ENCODE measurements at places on chromosomes 2 and 18.

DNA sequence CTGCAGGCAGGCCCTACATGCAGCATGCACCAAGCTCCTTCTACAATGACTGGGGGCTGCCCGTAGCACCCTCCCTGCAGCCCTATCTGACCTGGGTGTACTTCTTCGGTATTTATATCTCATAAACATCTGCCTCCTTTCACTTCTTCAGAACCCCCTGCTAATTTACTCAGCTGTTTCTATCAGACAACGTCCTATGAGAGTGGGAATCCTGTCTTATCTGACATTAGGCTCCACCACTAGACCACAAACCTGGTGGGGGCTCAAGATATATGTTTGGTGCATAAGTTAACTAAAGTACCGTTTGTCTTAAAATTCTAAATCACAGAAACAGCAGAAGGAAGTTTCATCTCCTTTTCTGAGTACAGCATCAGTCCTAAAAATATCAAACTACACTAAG, 10.6 kb downstream of the HSBP1L1 start:
- DNase-seq, result no peak

DNA sequence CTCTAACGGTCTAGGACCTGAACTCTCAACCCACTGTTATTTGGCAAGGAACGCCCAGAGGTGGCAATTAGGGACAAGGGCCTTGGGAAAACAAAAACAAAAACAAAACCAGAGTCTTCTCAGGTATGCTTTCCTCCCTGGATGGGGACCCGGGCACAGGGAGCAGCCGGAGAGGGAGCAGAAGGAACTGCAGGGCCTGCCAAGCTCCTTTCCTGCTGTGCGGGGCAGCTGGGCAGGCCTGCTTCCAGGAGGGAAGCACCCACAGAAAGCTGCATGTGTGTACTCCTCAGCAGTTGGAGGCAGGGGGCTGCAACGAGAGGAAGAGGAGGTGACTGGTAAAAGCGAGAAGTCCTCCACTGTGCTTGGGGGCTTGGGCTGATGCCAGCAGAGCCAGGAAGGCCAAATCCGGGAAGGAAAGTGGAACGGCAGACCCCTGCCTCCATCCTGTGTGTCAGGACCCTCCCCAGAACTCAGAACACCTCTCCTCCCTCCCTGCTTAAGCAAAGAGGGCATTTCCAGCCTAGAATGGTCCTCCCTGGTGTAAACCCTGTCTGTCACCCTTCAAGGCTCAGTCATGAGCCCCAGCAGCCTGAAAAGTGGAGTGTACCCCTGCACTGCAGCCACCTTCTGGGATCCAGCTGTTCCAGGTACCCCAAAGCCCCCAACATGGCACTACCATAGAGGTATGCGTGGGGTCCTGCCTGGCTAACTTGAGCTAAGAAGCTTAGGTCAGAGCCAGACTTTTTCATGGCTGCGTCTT, 56.3 kb downstream of the DNMT3A start:
- no peak for DNase-seq

GRCh38 chr2:85248773-85249509, 78.8 kb downstream of the TGOLN2 start:
- no peak for DNase-seq

DNA sequence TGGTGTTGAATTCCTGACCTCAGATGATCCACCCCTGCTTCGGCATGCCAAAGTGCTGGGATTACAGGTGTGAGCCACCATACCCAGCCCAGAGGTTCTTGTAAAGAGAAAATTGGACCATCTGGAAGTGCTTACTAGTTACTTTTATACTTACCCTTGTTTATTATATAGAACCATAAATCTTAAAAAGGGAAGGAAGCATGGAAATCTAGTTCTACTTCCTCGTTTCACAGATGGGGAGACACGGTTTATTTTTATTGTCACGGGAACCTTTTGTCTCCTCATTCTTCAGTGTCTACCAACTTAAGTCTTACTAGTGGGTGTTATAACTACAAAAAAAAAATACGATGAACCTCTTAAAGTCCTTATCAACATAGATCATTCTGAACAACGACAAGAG, 45.8 kb upstream of the PDK1 start:
- no peak for DNase-seq

DNA sequence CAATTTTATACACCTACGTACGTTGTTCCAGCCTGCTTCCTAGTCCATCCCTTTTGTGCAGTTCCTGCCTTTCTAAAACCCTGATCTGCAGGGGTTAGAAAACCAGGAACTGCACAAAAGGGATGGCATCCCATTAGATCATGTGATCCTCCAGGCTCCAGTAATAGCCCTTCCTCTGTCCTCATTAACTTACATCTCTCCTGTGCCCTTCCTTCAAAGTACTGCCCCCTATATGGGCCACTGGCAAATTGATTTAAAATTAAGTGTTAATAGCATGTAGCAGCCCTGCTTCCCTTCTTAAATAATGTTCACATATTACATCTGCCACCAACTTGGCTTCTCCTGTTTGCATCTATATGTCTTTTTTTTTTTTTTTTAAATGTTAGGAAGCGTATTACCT, 61.3 kb upstream of the NXPH2 start:
- no peak for DNase-seq

DNA sequence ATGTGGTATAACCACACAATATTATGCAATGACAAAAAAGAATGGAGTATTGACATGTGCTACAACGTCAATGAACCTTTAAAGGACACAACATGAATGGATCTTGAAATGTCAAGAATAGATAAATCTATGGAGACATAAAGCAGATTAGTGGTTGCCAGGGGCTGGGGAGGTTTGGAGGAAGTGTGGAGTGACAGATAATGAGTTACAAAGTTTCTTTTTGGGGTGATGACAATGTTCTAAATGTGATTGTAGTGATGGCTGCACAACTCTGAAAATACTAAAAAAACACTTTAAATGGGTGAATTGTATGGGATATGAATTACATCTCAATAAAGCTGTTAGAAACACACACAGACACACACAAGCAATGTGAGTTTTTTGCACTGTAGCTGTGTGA, 37.4 kb upstream of the C1D start:
- DNase-seq, result no peak

DNA sequence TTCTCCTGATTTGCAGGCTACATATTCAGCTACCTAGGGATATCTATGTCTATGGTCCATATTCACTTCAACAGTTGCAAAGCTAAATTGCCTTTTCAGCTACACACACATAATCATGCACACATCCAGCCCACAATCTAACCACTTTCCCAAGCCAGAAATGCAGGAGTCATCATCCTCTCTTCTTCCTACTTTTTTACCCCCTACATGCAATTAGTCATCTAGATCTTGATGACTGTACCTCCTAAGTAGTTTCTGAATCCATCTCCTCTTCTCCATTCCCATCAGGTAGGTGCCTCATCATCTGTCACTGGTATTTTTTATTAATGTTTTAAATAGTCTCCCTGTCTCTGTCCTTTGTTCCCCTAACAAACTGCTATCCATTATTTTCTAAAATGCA, 23.7 kb upstream of the SPRED2 start:
- DNase-seq, result no peak

GRCh38 chr2:179106676-179107428, 56.9 kb upstream of the CCDC141 start:
- no peak for DNase-seq

- DNase-seq, result no peak
Measured at GRCh38 chr2:36559221-36559942, 38.6 kb downstream of the FEZ2 start.

GRCh38 chr2:99960291-99960690, 182.1 kb downstream of the AFF3 start:
- DNase-seq, result no peak

GRCh38 chr2:24048769-24049484, 614 bp upstream of the FKBP1B start:
- no peak for DNase-seq

DNA sequence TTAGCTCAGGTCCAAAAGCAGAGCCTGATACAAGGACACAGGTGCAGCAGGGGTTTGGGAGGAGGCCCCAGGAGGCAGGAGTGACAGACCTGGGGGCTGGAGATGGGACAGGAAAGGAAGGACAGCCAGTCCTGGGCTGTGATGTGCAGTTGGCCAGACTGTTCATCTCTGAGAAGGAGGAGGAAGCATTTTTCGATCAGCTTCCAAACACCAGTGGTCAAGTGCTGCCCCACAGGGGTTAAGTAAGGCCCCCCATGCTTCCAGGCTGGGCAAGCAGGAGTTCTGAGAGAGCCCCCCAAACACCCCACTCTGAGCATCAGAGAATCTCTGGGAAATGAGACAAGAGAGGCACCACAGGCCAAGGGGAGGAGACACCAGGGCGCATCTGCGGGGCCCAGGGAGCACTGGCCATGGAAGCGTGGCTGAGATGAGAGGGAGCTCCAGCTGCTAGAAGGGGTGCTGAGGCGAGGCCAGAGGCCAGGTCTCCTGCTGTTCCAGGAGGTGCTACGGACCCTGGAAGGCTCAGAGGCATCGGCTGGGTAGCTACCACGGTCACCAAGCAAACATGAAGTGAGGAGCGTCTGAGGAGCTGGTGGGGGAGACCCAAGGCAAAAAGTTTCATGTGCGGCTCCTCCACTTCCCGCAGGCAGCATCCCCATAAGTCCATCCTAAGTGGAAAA, 5.6 kb upstream of the HDAC4 start:
- DNase-seq, result no peak

- DNase-seq, result no peak
Measured at GRCh38 chr2:144511937-144512336, 8.0 kb downstream of the ZEB2 start.

- no peak for DNase-seq
Measured at GRCh38 chr2:197760293-197760657, 24.8 kb downstream of the BOLL start.

- no peak for DNase-seq
Measured at GRCh38 chr18:58205443-58206160, 161.6 kb downstream of the NEDD4L start.

DNA sequence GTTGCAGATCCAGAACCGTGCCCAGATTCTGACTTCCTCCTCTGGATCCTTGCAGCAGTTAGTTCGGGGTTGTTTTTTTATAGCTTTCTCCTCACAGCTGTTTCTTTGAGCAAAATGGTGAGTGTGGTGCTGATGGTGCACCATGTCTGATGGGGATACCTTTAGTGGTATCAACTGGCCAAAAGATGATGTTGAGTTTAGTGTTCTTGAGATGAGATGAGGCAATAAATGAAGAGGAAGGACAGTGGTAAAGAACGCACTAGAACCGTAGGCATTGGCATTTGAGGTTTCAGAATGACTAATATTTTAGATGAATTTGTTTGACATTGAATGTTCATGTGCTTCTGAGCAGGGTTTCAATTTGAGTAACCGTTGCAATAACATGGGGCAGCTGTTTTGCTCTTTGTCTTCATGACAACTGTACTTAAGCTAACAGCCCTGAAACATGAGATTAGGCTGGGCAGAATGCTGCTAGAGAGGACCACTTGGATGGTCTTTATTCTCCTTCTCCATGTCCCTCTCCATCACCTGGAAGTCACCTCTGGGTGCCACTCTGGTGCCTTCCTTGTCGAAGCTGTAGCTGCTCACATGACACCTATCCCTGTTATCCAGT, 3.9 kb downstream of the CTLA4 start:
- DNase-seq, result no peak

- peak; percentile 20 for DNase-seq
Measured at GRCh38 chr2:189580658-189581353, at the start of gene SLC40A1. TSS of gene SLC40A1 (minus strand) at chr2:189580786. CDS start at chr2:189580460, 326 bp downstream.

- no peak for DNase-seq
Measured at GRCh38 chr2:233481368-233482142, 85.0 kb downstream of the USP40 start.

DNA sequence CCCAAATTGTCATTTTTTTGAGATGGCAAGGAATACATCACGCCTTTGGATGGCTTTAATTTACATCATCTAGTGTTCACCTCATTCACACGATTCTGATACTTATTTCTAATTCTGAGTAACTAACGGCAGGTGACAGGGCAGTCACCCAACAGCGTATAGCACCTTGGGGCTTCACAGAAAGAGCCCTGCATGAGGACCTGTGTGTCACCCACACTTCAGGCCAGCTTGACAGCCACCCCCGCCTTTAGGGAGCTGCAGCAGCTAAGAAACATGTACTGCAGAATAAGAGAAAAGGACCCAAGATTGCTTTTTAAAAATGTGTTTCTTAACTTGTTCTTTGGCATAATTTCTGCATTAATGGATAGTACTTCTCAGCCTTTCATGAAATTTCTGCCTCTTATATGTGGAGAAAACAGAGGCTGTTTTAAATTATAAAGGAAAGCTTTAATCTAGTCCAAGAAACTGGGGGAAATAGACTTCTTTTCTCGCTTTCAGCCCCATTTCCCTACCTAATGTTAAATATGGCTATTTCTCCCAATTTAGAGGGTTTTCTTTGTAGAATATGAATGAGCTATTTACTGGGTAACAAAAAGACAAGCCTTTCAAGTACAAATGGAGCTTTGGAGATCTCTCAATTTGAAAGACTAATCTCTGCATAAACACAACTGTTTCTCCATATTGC, 245.1 kb downstream of the LDLRAD4 start:
- DNase-seq, result no peak

GRCh38 chr18:9516437-9517064, 41.2 kb downstream of the RALBP1 start:
- DNase-seq, result no peak

- no peak for DNase-seq
Measured at GRCh38 chr2:16400127-16400623, 265.5 kb downstream of the CYRIA start.

DNA sequence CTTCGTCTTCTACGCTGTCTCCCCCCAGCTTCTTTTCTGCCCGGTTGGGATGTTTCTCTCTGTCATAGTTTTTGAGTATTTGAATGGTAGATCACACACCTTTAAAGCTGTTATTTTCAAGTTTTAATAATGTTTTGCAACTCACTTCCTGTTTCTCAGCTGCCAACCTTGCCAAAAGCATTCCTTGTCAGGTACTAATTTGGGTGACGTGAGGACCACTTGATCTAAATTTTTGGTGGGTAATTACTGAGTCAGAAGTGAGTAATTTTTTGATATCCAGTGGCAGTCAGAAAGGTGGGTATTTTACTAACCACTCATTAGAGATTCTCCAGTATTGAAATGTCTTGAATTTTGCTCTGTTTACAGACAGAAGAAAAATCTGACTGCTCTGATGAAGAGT, 852.4 kb upstream of the FANCL start:
- no peak for DNase-seq

- DNase-seq, result no peak
Measured at GRCh38 chr2:216571909-216572513, 61.2 kb upstream of the IGFBP2 start.

- DNase-seq, result no peak
Measured at GRCh38 chr2:156215656-156216055, 116.9 kb downstream of the NR4A2 start.

- DNase-seq, result no peak
Measured at GRCh38 chr2:70943205-70943871, 7.6 kb downstream of the ATP6V1B1 start.

DNA sequence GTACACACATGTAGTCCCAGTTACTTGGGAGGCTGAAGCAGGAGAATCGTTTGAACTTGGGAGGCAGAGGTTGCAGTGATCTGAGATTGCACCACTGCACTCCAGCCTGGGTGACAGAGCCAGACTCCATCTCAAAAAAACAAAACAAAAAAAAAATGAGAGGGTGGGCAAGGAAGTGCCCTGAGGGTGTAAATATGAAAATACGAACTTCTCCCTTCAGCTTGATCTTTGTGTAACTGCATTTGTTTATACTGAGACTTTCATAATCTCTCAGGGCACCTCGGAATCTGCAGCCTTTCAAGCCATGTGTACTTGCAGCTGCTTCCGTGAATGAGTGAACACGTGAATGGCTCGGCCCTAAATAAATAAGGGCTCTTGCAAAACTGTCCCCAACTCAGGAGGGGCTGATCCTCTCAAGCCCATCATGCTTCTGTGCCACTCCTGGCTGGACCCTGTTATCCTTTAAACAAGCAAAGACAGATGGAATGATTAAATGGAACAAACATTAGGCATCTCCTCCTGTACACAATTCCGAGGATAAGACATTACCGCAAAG, 96.8 kb downstream of the BOD1L2 start:
- DNase-seq, result no peak

Measured in activated gamma-delta T cell treated with anti-CD3 and anti-CD28 coated beads, Interleukin-2, amount 50 U/mL, for 16 hours (primary cell).